ENCODE measurements at places on chromosomes 3 and 15. TPM values are rescaled to one million over a fixed set of nuclear protein-coding genes. Genes with fewer than 3 reads are reported as not detected.

- H3K4me3 ChIP-seq: no peak overlapping the region
- no peaks in the 10 kb centered on the region for H3K4me1 ChIP-seq
- H3K27ac ChIP-seq: no peak overlapping the region
- peak; percentile 20 for DNase-seq
- H3K36me3 ChIP-seq: no peaks in the 10 kb centered on the region
- H3K27me3 ChIP-seq: peaks cover 4% of the 10 kb centered on the region
Measured at GRCh38 chr15:83973816-83974215, 261.8 kb upstream of the GOLGA6L4 start.

Gene GABRB3
- total RNA-seq: 0.16 TPM

GRCh38 chr15:96102631-96103030 is 227.9 kb upstream of the NR2F2 start:
- no peak overlapping the region for H3K27ac ChIP-seq
- no peaks in the 10 kb centered on the region for H3K4me1 ChIP-seq
- peaks cover 9% of the 10 kb centered on the region for H3K27me3 ChIP-seq
- no peak overlapping the region for H3K4me3 ChIP-seq

DNA sequence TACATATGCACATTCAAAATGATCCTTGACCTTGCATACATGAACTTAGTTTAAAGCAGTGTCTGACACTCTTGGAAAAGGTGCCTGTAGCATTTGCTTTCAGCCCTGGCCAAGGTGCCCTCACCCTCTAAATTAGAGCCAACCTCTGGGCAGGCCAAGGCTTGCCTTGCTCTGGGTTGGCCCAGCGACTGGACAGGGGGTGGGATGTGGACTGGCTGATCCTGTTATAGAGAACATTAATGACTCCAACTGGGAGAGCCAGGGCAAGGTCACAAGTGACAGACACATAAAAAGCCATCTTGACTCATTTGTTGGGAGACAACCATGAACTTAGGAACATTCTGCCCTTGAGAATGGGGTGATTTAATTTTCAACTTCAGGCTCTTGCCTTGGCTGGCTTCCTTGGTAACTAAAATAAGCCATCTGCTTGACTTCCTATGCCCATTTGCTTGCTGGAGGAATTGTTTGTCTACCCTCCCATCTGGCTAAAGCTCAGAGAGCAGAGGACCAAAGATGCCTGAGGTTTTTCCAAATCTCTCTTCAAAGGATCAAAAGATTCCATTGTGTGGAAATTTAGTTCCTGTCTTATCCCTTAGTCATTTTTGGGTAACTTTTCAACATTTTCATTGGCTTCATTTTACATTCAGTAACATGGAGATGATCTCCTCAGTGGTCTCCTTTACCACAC is 403.7 kb downstream of the SOX2 start:
- no peaks in the 10 kb centered on the region for H3K4me1 ChIP-seq
- H3K36me3 ChIP-seq: no peaks in the 10 kb centered on the region
- H3K27ac ChIP-seq: no peak overlapping the region
- DNase-seq: no peak

DNA sequence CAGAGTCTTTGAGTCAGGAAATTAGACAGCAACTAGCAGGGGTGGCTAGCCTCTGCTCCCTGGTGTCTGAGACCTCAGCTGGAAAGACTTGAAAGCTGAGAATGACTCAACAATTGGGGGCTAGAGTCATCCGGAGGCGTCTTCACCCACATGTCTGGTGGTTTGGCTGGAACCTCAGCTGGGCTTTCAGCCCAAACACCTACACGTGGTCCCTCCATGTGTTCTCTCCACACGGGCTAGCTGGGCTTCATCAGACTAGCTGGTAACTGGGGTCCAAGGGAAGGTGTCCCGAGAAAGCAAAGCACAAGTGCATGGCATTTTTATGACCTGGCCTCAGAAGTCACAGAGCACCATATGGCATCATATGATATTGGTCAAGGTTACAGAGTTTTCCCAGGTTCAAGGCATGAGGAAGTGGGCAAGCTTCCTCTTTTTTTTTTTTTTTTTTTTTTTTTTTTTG is 19.9 kb upstream of the ABHD2 start:
- no peak overlapping the region for H3K4me3 ChIP-seq
- peaks cover 12% of the 10 kb centered on the region for H3K4me1 ChIP-seq
- peaks cover 14% of the 10 kb centered on the region for H3K36me3 ChIP-seq

DNA sequence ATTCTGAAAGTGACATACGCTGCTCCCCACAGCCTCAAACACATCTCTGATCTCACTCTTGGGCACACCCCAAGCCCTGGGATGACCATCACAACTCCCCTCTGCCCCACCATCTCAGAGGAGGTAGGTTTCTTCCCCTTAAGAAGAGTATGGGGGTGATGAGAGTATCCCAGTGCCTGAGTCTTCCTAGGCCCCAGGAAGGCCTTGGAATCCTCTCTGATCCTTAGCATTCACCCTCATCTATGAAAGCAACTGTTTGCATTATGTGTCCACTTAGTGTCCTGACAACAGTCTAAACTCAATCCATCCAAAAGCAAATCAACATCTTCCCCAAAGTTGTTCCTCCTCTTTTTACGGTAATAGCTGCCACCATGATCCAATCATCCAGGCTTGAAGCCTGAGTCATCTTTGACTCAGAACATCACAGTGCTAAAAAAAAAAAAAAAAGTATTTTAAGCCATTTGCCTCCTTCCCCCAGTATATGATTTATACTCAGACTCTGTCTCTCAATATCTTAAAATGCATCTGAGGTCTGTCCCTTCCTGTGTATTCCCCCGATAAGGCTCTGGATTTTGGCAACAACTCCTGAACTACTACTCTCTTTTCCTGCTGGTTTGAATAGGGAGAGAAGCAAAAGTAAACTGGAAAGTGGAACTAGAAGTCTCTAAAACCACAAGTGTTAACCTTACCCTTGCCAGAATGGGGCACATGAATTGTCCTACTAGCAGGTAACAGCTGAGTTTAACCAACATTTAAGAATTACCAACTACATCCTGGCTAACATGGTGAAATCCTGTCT is 22.5 kb downstream of the POPDC2 start:
- H3K4me3 ChIP-seq: no peak overlapping the region
- no peaks in the 10 kb centered on the region for H3K27me3 ChIP-seq
- peaks cover 24% of the 10 kb centered on the region for H3K36me3 ChIP-seq
- peaks cover 31% of the 10 kb centered on the region for H3K4me1 ChIP-seq

DNA sequence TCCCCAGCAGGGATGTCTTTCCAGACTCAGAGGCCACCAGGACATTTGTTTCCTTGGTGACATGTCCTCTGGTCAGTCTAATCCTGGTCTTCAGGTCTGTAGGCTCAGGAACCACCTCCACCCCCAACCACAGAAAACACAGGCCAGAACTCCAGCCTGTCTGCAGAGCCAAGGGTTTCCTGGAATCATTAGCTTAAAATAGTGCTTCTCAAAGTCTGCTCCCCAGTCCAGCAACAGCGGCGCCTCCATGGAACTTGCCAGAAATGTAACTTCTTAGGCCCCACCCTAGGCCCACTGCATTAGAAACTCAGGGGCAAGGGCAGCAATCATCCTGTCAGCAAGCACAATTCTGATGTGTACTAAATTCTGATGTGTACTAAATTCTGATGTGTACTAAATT is 20.0 kb downstream of the SLC28A1 start:
- H3K36me3 ChIP-seq: no peaks in the 10 kb centered on the region
- H3K4me3 ChIP-seq: no peak overlapping the region
- H3K27ac ChIP-seq: no peak overlapping the region
- H3K27me3 ChIP-seq: no peaks in the 10 kb centered on the region
- no peak for DNase-seq

DNA sequence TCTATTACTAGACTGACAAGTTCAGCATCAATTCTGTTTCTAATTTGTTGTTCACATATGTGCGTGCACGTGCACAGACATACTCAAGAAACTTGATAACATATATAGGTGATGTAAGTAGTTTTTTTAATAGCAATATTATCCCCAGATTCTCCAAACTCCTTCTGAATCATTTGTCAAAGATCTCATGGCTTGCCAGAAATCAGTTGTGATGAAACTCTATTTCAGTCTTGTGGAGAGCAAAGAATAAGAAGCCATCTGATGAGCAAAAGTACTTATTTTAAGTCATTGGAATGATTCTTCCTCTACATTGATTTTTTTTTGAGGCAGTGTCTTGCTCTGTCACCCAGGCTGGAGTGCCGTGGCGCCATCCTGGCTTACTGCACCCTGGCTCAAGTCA is 167.0 kb upstream of the TBL1XR1 start:
- H3K4me3 ChIP-seq: no peak overlapping the region
- no peaks in the 10 kb centered on the region for H3K36me3 ChIP-seq
- DNase-seq: no peak
- no peak overlapping the region for H3K27ac ChIP-seq
- H3K4me1 ChIP-seq: peaks cover 25% of the 10 kb centered on the region

DNA sequence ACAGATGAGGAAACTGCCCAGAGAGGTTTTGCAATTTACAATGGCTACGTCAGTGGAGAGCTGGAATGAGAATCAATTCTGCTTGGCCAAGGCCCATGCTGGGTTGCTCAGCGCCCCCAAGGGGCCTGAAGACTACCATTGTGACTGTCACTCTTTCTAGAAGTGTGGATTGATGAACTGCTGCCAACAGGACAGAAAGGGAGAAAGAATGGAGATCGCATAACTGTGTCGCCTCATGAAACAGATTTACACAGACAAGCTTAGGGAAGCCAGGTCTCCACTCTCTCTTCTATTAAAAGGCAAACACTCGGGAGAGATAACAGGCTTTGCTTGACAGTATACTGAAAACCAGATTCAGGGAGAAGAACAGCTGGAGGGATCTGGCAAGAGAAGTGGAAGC is 160.0 kb downstream of the STT3B start:
- no peaks in the 10 kb centered on the region for H3K4me1 ChIP-seq
- DNase-seq: peak; percentile 4
- H3K36me3 ChIP-seq: no peaks in the 10 kb centered on the region
- no peak overlapping the region for H3K27ac ChIP-seq
- H3K4me3 ChIP-seq: no peak overlapping the region

GRCh38 chr3:45535665-45536064 is 58.9 kb upstream of the LIMD1 start:
- peaks cover 12% of the 10 kb centered on the region for H3K36me3 ChIP-seq
- DNase-seq: no peak
- H3K27ac ChIP-seq: no peak overlapping the region

DNA sequence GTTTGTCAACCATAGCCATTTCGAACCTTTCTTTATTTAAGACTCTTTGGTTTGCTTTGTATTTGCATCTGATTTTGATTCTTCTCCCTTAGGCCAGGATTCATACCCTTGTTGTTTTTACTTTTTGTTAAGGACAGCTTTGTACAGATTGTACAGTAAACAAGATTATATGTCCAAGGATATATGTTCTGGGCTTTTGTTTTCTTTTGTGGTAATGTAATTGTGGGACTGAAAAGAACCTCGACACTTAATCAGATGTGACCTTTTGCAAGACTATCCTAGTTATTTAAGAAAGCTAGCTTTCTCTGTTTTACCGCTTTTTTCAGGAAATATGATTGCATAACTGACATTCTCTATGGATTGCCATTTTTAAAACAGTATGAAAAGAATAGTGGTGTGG is 67.0 kb upstream of the SAMMSON start:
- no peaks in the 10 kb centered on the region for H3K27me3 ChIP-seq
- H3K4me1 ChIP-seq: no peaks in the 10 kb centered on the region
- DNase-seq: no peak
- H3K27ac ChIP-seq: no peak overlapping the region

DNA sequence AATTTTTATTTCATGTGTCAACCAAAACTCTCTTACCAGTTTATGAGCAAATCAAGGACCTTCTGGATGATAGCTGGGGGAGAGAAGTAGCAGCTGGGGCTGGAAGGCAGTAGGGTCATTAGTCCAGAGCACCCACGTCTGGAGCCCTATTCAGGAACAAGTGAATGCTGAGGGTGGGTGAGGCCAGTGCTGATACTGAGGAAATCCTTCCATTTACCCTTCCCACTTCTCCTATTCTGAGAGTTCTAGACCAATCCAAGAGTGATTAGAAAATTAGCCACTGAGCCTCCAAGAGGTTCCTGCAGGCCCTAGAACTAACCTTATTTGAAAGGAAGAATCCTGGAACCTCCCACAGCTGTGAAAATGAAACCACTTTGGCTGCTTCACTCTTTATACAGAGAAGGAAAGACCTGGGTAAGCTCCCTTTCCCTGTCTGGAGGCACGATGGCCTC is 46.2 kb upstream of the VILL start:
- DNase-seq: no peak
- no peak overlapping the region for H3K27ac ChIP-seq
- H3K4me3 ChIP-seq: no peak overlapping the region

Gene CPEB1
- total RNA-seq: 1.2 TPM

GRCh38 chr3:4895838-4896237 is 83.4 kb upstream of the BHLHE40 start:
- no peaks in the 10 kb centered on the region for H3K36me3 ChIP-seq
- DNase-seq: no peak
- peaks cover 31% of the 10 kb centered on the region for H3K4me1 ChIP-seq
- H3K4me3 ChIP-seq: no peak overlapping the region
- no peak overlapping the region for H3K27ac ChIP-seq

DNA sequence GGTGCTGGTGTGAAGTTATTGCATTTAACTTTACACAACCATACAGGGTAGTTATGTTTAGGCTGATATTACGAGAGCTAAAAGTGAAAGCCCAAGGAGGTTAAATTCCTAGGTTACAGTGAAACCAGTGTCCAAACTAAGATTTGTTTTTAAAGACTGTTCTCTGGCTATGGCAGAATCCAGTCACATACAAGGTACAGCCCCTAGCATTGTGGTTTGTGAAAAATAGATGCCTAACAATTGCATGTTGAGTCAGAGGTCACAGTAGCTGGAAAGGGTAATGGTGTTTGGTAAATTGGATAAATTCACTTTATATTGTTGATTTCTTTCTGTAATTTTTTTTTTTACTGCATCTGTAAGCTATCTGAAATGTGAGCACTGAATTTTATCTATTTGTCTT is 614.6 kb upstream of the TBL1XR1 start:
- H3K4me3 ChIP-seq: no peak overlapping the region
- no peak for DNase-seq
- H3K27me3 ChIP-seq: no peaks in the 10 kb centered on the region
- H3K27ac ChIP-seq: no peak overlapping the region

GRCh38 chr3:167054926-167055325 is 325.2 kb downstream of the ZBBX start:
- H3K36me3 ChIP-seq: no peaks in the 10 kb centered on the region
- no peak overlapping the region for H3K27ac ChIP-seq
- no peaks in the 10 kb centered on the region for H3K4me1 ChIP-seq

GRCh38 chr15:58742022-58742813 is 7.3 kb downstream of the ADAM10 start:
- no peaks in the 10 kb centered on the region for H3K27me3 ChIP-seq
- no peak for DNase-seq
- H3K4me1 ChIP-seq: peaks cover 78% of the 10 kb centered on the region
- H3K36me3 ChIP-seq: peaks cover 17% of the 10 kb centered on the region
- no peak overlapping the region for H3K27ac ChIP-seq

DNA sequence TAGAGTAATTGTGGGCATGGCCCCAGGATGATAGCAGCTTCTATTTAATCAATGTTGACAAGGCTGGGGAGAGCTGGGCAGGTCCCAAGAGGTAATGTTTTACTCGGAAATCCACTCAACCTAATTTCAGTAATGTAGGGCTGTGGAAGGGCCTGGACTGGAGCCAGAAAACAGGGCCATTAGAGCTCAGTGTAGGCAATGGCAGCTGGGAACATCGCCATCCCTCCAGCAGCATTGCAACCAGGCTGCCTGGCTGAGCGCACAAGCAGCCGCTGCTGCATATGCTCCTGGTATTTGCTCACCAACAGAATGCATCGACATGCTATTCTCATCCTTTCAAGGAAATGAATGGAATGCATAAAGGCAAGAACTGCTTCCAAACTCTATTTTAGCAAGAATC is 90.0 kb downstream of the GAP43 start:
- no peak overlapping the region for H3K27ac ChIP-seq
- peaks cover 24% of the 10 kb centered on the region for H3K27me3 ChIP-seq
- no peaks in the 10 kb centered on the region for H3K4me1 ChIP-seq
- DNase-seq: no peak
- H3K4me3 ChIP-seq: no peak overlapping the region

Gene PRR20G
- not detected for total RNA-seq
